Subcutaneous adipose tissue (tissue), 4 donors: ENCODE measurements at places on chromosomes 4 and X. TPM values are rescaled to one million over a fixed set of nuclear protein-coding genes. Genes with fewer than 3 reads are reported as not detected.

Gene SMIM43
- not detected for total RNA-seq

Gene SULT1E1
- total RNA-seq = not detected

Gene ZNF711
- 0.57 TPM for total RNA-seq

Gene TLR2
- total RNA-seq = 51.5 TPM

Gene SCOC
- total RNA-seq = 43.0 TPM

Gene TLR7
- total RNA-seq = 0.19 TPM

Gene GUCY1A1
- 3.2 TPM for total RNA-seq
